ENCODE measurements at places on chromosomes 5 and 9. TPM values are rescaled to one million over a fixed set of nuclear protein-coding genes. Genes with fewer than 3 reads are reported as not detected.

- DNase-seq, result no peak
- no peaks in the 10 kb centered on the region for H3K4me1 ChIP-seq
- no peak overlapping the region for H3K27ac ChIP-seq
- no peaks in the 10 kb centered on the region for H3K36me3 ChIP-seq
- H3K4me3 ChIP-seq, result no peak overlapping the region
These were observed 141.8 kb downstream of the SLCO4C1 start for GRCh38 chr5:102154291-102154690.

DNA sequence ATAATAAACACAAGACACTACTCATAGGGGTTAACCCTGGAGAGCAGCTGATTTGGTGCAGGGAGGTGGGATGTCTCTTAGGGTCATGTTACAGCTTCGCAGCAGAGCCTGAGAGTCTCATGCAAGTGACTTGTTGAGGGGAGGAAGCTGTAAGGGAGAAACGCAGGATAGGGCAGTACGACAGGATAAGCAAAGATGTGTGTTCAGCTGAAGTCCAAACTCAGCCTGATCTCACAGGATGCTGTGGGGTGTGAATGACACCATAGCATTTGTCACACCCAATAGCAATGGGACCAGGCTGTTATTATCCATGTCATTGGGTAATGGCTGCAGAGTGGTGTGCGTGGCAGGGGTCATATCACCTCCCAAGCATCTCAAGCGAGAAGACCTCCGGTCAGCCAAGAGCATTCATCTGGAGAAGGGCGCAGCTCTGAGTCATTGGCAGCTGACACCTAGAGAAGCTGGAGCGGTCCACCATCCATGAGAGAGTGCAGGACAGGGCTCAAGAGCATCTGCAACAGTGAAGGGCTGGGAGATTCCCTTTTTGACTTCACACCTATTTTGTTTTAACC, 49.2 kb upstream of the RPL26L1 start:
- H3K4me1 ChIP-seq, result peaks cover 55% of the 10 kb centered on the region
- DNase-seq, result no peak
- peaks cover 10% of the 10 kb centered on the region for H3K36me3 ChIP-seq
- peak overlapping the region; percentile 43 for H3K27ac ChIP-seq
- no peaks in the 10 kb centered on the region for H3K27me3 ChIP-seq
- H3K4me3 ChIP-seq, result no peak overlapping the region

- DNase-seq, result no peak
- no peaks in the 10 kb centered on the region for H3K27me3 ChIP-seq
- H3K27ac ChIP-seq, result no peak overlapping the region
- H3K4me3 ChIP-seq, result no peak overlapping the region
These were observed 73.9 kb downstream of the ALDH7A1 start for GRCh38 chr5:126521130-126521529.

GRCh38 chr5:98599016-98599415, 174.4 kb upstream of the RGMB start:
- DNase-seq, result no peak
- no peak overlapping the region for H3K27ac ChIP-seq
- peaks cover 9% of the 10 kb centered on the region for H3K4me1 ChIP-seq
- no peak overlapping the region for H3K4me3 ChIP-seq

DNA sequence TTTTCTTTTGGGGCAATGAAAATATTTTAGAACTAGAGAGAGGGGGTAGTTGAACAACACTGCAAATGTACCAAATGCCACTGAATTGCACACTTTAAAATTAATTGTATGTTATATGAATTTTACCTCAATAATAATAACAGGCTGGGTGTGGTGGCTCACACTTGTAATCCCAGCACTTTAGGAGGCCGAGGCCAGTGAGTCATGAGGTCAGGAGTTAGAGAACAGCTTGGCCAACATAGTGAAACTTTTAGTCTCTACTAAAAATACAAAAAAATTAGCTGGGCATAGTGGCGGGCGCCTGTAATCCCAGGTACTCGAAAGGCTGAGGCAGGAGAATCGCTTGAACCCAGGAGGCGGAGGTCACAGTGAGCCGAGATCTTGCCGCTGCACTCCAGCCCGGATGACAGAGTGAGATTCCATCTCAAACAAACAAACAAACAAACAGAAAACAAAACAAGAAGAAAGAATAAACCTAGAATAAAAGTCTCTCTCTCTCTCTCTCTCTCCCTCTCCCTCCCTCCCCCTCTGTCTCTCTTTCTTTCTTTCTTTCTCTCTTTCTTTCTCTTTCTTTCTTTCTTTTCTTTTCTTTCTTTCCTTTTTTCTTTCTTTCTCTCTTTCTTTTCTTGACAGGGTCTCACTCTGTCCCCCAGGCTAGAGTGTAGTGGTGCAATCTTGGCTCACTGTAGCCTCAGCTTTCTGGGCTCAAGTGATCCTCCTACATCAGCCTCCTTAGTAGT, 91.1 kb downstream of the BASP1 start:
- H3K4me1 ChIP-seq, result peaks cover 33% of the 10 kb centered on the region

DNA sequence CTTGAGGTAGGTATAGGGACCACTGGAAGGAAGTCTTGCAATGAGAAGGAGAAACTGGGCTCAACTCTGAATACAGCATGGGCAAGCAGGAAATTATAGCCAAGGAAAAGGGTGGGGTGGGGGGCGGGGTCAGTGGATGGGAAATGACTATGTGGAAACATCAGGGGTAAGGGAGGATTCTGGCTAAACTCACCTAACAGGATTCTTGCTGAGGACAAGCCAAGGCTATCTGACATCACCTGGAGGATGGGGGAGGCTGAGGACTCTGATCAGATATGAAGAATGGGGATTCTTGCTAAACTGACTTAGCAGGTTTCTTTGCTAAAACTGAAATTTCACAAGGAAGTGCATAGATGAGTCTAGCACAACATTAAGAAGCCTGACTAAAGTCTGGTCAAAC, 40.8 kb downstream of the CTSL start:
- no peak overlapping the region for H3K27ac ChIP-seq
- no peaks in the 10 kb centered on the region for H3K4me1 ChIP-seq
- no peaks in the 10 kb centered on the region for H3K36me3 ChIP-seq
- H3K4me3 ChIP-seq, result no peak overlapping the region
- no peak for DNase-seq

DNA sequence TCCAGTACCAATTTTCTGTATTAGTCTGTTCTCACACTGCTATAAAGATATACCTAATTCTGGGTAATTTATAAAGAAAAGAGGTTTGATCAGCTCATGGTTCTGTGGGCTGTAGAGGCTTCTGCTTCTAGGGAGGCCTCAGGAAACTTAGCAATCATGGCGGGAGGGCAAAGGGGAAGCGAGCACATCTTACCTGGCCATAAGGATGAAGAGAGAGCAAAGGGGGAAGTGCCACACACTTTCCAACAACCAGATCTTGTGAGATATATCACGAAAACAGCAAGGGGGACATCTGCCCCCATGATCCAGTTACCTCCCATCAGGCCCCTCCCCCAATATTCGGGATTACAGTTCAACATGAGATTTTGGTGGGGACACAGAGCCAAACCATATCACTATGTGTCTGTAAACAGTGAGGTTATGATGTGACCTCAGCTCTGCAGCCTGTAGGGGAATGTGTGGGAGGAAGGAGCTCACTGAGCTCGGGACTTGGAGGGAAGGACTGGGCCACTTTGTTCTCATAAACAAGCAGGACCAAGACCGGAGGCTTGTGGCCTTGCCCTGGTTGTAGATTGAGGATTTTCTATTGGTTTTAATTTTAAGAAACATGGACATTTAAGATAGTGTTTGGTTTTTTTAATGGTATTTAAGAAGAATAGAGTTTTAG, 85.2 kb downstream of the EHMT1 start:
- no peak for DNase-seq
- peaks cover 4% of the 10 kb centered on the region for H3K36me3 ChIP-seq
- peaks cover 17% of the 10 kb centered on the region for H3K4me1 ChIP-seq
- no peaks in the 10 kb centered on the region for H3K27me3 ChIP-seq
- H3K4me3 ChIP-seq, result no peak overlapping the region

- H3K27ac ChIP-seq, result no peak overlapping the region
- no peaks in the 10 kb centered on the region for H3K36me3 ChIP-seq
- H3K27me3 ChIP-seq, result no peaks in the 10 kb centered on the region
- no peak overlapping the region for H3K4me3 ChIP-seq
- DNase-seq, result no peak
- H3K4me1 ChIP-seq, result peaks cover 5% of the 10 kb centered on the region
These were observed 61.5 kb upstream of the RARS1 start for GRCh38 chr5:168424594-168425323.

DNA sequence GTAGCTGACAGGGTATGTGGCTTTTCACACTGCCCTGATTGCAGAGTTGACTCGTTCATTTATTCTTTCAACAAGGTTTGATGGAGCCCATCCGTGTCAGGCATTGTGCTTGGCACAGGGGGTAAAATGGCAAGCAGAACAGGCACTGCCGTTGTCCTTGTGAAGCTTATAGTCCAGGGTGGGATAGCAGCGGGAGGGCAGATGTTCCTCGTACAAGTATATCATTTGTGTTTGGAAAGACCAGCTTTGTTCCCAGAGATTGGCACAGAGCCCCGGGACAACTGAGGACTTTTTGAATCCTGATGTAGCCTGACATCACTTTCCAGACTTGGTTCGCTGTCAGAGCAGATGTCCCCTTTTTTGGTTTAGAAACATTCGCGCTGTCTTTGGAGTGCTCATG, 50.9 kb downstream of the MVB12B start:
- H3K4me1 ChIP-seq, result peaks cover 53% of the 10 kb centered on the region
- H3K27me3 ChIP-seq, result no peaks in the 10 kb centered on the region
- no peak for DNase-seq
- no peak overlapping the region for H3K27ac ChIP-seq
- H3K36me3 ChIP-seq, result no peaks in the 10 kb centered on the region
- no peak overlapping the region for H3K4me3 ChIP-seq

- H3K4me3 ChIP-seq, result no peak overlapping the region
- no peak overlapping the region for H3K27ac ChIP-seq
- no peaks in the 10 kb centered on the region for H3K27me3 ChIP-seq
- H3K4me1 ChIP-seq, result peaks cover 18% of the 10 kb centered on the region
- H3K36me3 ChIP-seq, result no peaks in the 10 kb centered on the region
These were observed 363.5 kb downstream of the MAN2A1 start for GRCh38 chr5:110053205-110053604.

GRCh38 chr5:146137967-146138403, 32.6 kb upstream of the PLAC8L1 start:
- peaks cover 38% of the 10 kb centered on the region for H3K36me3 ChIP-seq
- no peak for DNase-seq
- H3K4me3 ChIP-seq, result peak overlapping the region; percentile 35
- H3K27ac ChIP-seq, result peak overlapping the region; percentile 88

DNA sequence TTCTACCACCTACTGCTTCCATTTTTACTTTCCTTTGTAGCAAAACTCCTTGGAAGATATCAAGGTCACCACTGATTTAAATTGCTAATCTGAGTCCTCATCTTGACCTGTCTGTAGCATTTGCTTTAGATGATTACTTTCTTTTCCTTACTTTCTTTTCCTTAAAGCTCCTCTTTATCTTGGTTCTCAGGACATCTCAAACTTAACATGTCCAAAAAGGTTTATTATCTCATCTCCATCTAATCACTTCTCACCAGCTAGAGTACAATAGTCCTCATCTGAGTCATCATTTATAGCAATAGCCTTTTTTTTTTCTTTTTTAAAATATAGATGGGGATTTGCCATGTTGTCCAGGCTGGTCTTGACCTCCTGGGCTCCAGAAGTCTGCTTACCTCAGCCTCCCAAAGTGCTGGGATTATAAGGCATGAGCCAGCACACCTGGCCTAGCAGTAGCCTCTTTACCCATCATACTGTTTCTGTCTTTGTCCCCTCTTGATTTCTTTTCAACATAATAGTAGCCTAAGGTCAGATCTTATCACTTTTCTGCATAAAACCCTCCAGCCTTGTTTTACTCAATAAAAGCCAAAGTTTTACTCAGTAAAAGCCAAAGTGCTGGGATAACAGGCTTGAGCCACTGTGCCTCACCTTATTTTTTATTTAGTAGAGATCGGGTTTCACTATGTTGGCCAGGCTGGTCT, 32.9 kb upstream of the GPR21 start:
- peak overlapping the region; percentile 38 for H3K27ac ChIP-seq
- no peaks in the 10 kb centered on the region for H3K27me3 ChIP-seq
- no peak for DNase-seq
- H3K4me1 ChIP-seq, result peaks cover 45% of the 10 kb centered on the region

DNA sequence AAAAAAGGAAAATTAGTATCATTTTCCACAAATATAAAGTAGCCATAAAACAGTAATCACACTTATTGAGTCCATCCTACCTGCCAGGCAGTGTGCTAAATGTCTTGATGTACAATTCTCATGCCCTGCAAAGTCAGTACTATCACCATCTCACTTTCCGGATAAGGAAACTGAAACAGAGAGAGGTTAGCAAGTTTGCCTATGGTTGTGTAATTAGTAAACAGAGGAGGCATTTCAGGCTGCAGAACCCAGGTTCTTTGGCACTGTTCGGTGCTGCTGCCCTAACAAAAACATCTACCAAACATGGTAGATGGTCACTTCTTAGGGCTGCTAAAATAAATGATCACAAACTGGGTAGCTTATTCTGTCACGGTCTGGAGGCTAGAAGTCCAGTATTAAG, 22.6 kb downstream of the PLAC8L1 start:
- DNase-seq, result no peak
- peaks cover 2% of the 10 kb centered on the region for H3K36me3 ChIP-seq
- H3K4me1 ChIP-seq, result peaks cover 16% of the 10 kb centered on the region
- H3K27ac ChIP-seq, result no peak overlapping the region
- H3K4me3 ChIP-seq, result no peak overlapping the region

- no peak overlapping the region for H3K27ac ChIP-seq
- no peaks in the 10 kb centered on the region for H3K27me3 ChIP-seq
- H3K4me1 ChIP-seq, result peaks cover 5% of the 10 kb centered on the region
- H3K4me3 ChIP-seq, result no peak overlapping the region
These were observed 12.9 kb downstream of the MYORG start for GRCh38 chr9:34363619-34364351.

- H3K27me3 ChIP-seq, result no peaks in the 10 kb centered on the region
- H3K36me3 ChIP-seq, result peaks cover 3% of the 10 kb centered on the region
- peaks cover 75% of the 10 kb centered on the region for H3K4me1 ChIP-seq
- H3K4me3 ChIP-seq, result no peak overlapping the region
- DNase-seq, result no peak
These were observed 39.1 kb downstream of the CTNNA1 start for GRCh38 chr5:138792195-138792790.

DNA sequence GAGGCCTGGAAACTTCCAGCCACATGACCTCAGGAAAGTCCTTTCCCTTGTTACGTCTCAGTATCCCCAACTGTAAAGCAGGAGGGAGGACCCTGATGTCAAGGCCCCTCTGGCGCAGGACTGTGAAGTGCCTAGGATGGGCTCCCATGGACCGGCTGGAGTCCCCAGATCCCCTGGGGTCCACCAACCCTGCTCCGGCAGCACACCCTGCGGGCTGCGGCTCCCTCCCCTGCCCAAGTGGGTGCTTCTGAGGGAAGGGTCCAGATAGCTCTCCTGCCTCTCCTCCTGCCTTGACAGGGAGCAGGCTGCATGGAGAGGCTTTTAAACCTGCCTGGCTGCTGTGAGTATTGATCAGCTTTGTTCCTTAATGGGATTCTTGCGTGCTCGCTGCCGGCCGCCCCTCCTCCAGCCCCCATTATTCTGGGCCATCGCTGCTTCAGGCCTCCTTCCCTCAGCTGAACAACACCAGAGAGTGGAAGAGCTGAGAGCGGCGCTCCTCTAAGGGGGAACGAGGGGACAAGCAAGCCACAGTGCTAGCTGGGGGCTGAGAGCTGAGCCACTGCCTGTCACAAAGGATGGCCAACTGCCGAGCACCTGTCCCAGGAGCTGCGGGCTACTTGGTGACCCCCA, 25.6 kb upstream of the NTNG2 start:
- no peak overlapping the region for H3K27ac ChIP-seq
- peaks cover 75% of the 10 kb centered on the region for H3K27me3 ChIP-seq
- no peak overlapping the region for H3K4me3 ChIP-seq
- no peaks in the 10 kb centered on the region for H3K36me3 ChIP-seq
- peak; percentile 56 for DNase-seq

Gene SH3TC2
- 0.80 TPM for total RNA-seq

Gene TTC23L
- total RNA-seq, result 1.0 TPM

Gene PTCD2
- 14.5 TPM for total RNA-seq

Gene AK3
- 39.7 TPM for total RNA-seq

Gene LHX6
- not detected for total RNA-seq

Gene IRX4
- total RNA-seq, result not detected

Gene TLX3
- not detected for total RNA-seq

Gene TNFSF15
- 0.10 TPM for total RNA-seq

Gene PCDHGC5
- total RNA-seq, result 1.7 TPM
